ENCODE measurements at places on chromosomes 7 and 10. TPM values are rescaled to one million over a fixed set of nuclear protein-coding genes. Genes with fewer than 3 reads are reported as not detected.
A peak's percentile ranks its signal among the peaks of the same experiment; 100 is the strongest.

LAMB4 gene
- 0.27 TPM for total RNA-seq

INSIG1 gene
- 232 TPM for total RNA-seq

EN2 gene
- total RNA-seq: not detected

CYP2W1 gene
- total RNA-seq: 4.5 TPM

RARRES2 gene
- 122 TPM for total RNA-seq

PAX2 gene
- total RNA-seq: not detected

GOLGA7B gene
- total RNA-seq: 0.22 TPM

ITGB8 gene
- 8.1 TPM for total RNA-seq

MEST gene
- total RNA-seq: 28.2 TPM

GRCh38 chr7:29588900-29589696, 25.5 kb downstream of the PRR15 start:
- peak; percentile 77 for DNase-seq
- H3K4me1 ChIP-seq: peaks cover 4% of the 10 kb centered on the region
- H3K27me3 ChIP-seq: no peaks in the 10 kb centered on the region

DNA sequence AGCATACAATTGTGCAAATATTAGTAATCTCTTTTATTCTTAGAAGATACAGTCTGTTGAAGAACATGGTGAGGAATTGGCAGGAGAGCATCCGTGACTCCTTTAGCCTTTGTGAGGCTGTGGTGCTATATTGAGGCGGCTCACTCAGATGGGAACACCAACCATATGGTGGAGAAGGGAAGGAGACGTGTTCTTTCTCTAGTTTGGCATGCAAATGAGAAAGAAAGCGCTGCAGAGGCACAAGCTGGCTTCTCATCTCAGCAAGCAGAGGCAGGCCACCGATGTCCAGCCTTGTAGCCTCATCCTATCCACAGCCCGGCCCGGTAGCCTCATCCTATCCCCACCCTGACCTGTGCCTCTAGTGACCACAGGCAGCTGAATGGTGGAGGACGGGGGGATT, 288.3 kb downstream of the CAMK1D start:
- H3K27me3 ChIP-seq: no peaks in the 10 kb centered on the region
- no peak overlapping the region for H3K4me3 ChIP-seq
- H3K36me3 ChIP-seq: no peaks in the 10 kb centered on the region
- no peak for DNase-seq

- H3K27me3 ChIP-seq: no peaks in the 10 kb centered on the region
- no peak for DNase-seq
- no peaks in the 10 kb centered on the region for H3K36me3 ChIP-seq
- H3K4me3 ChIP-seq: no peak overlapping the region
These were observed 332.7 kb upstream of the LRGUK start for GRCh38 chr7:133794479-133794878.

DNA sequence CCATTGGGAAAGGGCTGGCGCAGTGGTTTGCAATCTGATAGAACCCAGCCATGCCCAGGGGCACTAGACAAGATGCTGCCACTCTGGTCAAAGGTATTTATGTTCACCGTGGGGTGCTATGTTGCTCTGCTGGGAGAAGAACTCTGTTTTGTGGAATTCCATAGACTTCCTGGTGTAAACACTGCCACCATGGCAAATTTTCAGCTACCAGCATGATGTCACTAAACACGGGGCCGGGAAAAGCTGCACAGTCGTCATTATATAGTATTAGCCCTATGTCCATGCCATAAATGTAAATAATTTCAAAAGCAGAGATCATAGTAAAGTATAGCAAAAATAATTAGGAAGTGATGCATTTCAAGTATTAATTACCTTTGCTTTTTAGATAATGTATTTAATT, 500.6 kb downstream of the PARD3 start:
- no peaks in the 10 kb centered on the region for H3K36me3 ChIP-seq
- no peak for DNase-seq
- H3K27ac ChIP-seq: no peak overlapping the region

DNA sequence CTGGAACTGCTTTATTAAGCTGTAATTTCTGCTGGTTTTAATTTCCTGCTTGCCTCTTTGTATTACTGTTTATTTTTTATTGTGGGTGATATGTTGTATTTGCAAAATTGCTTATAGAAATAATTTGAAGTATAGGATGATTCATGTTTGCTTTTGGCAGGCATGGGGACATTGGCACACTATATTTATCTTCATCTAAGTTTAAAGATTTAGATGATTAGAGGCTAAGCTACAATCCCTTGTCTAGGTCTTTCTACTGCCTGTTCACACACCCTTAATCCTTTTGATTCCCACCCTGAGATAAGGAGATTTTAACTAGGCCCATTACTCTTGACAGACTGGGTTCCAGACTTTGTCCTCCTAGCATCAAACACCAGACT, 182.8 kb upstream of the KAT6B start:
- H3K36me3 ChIP-seq: no peaks in the 10 kb centered on the region
- no peak overlapping the region for H3K27ac ChIP-seq
- no peak overlapping the region for H3K4me3 ChIP-seq
- no peak for DNase-seq

GRCh38 chr7:36906448-36906847, 182.2 kb upstream of the AOAH start:
- DNase-seq: no peak
- H3K27ac ChIP-seq: no peak overlapping the region

- no peaks in the 10 kb centered on the region for H3K36me3 ChIP-seq
- H3K27ac ChIP-seq: no peak overlapping the region
- no peaks in the 10 kb centered on the region for H3K4me1 ChIP-seq
- no peak overlapping the region for H3K4me3 ChIP-seq
- H3K27me3 ChIP-seq: no peaks in the 10 kb centered on the region
These were observed 53.5 kb upstream of the APBB1IP start for GRCh38 chr10:26384600-26384999.

- peak; percentile 44 for DNase-seq
- H3K27ac ChIP-seq: no peak overlapping the region
- no peaks in the 10 kb centered on the region for H3K27me3 ChIP-seq
- H3K4me1 ChIP-seq: no peaks in the 10 kb centered on the region
- no peak overlapping the region for H3K4me3 ChIP-seq
- no peaks in the 10 kb centered on the region for H3K36me3 ChIP-seq
These were observed 138.0 kb upstream of the MTPN start for GRCh38 chr7:136114966-136115762.

DNA sequence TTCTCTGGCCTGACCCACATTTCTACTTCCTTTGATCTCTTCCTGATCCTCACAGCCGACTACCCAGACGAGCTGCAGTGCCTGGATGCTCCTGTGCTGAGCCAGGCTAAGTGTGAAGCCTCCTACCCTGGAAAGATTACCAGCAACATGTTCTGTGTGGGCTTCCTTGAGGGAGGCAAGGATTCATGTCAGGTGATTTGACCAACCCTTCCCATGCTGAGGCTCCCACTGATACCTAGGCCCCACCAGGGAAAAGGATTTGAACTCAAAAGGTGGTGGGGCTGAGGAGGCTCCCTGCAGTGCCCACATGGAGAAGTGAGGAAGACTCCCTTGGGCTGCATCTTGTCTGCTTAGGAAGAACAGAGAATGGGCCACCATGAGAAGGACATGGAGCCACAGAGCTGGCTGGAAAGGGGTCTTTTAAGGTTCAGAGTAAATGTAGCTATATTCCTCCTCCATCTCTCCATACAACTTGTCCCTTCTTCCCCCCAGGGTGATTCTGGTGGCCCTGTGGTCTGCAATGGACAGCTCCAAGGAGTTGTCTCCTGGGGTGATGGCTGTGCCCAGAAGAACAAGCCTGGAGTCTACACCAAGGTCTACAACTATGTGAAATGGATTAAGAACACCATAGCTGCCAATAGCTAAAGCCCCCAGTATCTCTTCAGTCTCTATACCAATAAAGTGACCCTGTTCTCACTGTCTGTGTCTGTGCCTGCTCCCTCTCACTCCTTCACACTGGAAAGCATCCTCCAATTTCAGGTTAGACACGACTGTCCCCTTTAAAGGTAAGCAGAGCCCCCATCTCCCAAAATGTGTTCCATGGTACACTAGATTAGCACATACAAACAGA, 3.3 kb downstream of the PRSS1 start:
- no peaks in the 10 kb centered on the region for H3K36me3 ChIP-seq
- DNase-seq: no peak
- H3K27me3 ChIP-seq: no peaks in the 10 kb centered on the region
- no peak overlapping the region for H3K27ac ChIP-seq
- no peaks in the 10 kb centered on the region for H3K4me1 ChIP-seq

- H3K4me1 ChIP-seq: no peaks in the 10 kb centered on the region
- H3K27me3 ChIP-seq: no peaks in the 10 kb centered on the region
- no peak overlapping the region for H3K27ac ChIP-seq
- H3K36me3 ChIP-seq: no peaks in the 10 kb centered on the region
These were observed 64.3 kb upstream of the MDFIC start for GRCh38 chr7:114857605-114858004.

- no peak overlapping the region for H3K27ac ChIP-seq
- H3K36me3 ChIP-seq: no peaks in the 10 kb centered on the region
- no peaks in the 10 kb centered on the region for H3K27me3 ChIP-seq
- DNase-seq: no peak
- H3K4me3 ChIP-seq: no peak overlapping the region
These were observed 46.0 kb downstream of the MINPP1 start for GRCh38 chr10:87550741-87551140.

DNA sequence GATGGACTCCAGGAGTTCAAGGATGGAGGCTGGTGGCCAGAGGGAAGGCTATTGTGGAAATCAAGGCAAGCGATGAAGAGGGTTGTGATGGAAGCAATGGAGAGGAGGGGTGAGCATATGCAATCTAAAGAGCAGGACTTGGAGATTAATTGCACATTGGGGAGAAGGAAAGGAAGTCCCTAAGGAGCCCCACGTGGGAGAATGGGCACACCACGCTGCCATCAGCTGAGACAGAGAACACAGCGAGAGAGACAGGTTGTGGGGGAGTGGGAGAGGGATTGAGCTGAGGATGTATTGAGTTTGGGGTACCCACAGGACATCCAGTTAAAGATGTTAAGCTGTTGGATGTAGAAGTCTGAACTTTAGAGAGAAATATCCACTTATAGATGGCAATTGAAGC, 73.6 kb downstream of the TMEM178B start:
- no peak for DNase-seq
- H3K27me3 ChIP-seq: no peaks in the 10 kb centered on the region
- no peak overlapping the region for H3K4me3 ChIP-seq
- no peaks in the 10 kb centered on the region for H3K4me1 ChIP-seq

GRCh38 chr7:112981966-112982365, 104.7 kb downstream of the GPR85 start:
- H3K4me3 ChIP-seq: no peak overlapping the region
- DNase-seq: no peak
- no peaks in the 10 kb centered on the region for H3K27me3 ChIP-seq
- no peaks in the 10 kb centered on the region for H3K36me3 ChIP-seq
- no peak overlapping the region for H3K27ac ChIP-seq

DNA sequence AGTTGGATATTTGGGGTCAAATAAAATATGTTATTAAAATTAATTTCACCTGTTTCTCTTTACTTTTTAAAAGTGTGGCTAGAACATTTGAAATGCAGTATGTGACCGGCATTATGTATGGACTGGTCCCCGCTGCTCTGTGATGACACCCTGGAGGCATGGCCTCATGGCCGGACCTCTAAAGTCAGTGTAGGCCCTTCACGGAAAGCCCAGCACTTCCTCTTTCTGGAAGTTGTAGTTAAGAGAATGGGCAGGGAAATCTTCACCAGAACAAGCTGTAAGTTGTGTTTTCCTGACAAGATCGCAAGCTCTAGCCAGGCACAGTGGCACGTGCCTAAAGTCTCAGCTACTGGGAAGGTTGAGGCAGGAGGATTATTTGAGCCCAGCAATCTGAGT, 38.3 kb upstream of the SRGN start:
- peak overlapping the region; percentile 44 for H3K27ac ChIP-seq
- H3K4me3 ChIP-seq: no peak overlapping the region
- DNase-seq: no peak
- no peaks in the 10 kb centered on the region for H3K36me3 ChIP-seq
- H3K4me1 ChIP-seq: no peaks in the 10 kb centered on the region

DNA sequence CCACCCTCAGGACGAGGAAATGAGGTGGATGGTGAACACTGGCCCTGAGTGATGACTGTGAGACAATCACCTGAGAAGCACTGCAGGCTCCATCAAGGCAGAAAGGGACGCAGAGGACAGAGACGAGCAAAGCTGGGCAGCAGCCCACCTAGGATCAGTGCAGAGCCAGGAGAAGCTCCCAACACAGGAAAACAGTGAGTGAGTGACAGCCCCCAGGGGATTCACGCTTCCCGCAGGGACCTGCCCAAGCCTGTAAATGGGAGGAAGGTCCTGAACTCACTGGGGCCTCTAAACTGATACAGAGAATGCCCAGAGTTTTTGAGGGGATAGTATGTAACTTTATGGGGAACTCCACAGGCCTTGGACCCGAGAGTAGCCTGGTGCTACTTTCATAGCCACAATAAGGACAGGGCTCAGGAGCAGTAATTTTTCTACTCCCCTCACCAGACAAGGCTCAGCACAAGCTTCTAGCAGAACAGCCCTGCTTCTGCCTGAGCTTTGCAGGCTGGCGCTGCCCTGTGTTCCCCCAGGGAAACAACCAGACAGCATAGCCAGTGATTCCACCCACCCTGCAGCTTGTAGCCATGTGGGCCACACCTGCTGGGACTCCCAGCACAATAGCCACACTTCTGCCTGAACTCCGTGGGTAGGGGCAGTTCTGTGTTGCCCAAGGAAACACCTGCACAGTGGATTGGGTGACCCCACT, 708.4 kb downstream of the POM121L12 start:
- no peak overlapping the region for H3K4me3 ChIP-seq
- H3K36me3 ChIP-seq: no peaks in the 10 kb centered on the region
- H3K4me1 ChIP-seq: no peaks in the 10 kb centered on the region
- no peak for DNase-seq

- no peak for DNase-seq
- H3K27ac ChIP-seq: no peak overlapping the region
- H3K4me3 ChIP-seq: no peak overlapping the region
- no peaks in the 10 kb centered on the region for H3K27me3 ChIP-seq
- no peaks in the 10 kb centered on the region for H3K36me3 ChIP-seq
These were observed 32.3 kb downstream of the CALD1 start for GRCh38 chr7:134811765-134812164.

GRCh38 chr10:72784551-72785351, 92.8 kb downstream of the MCU start:
- no peaks in the 10 kb centered on the region for H3K4me1 ChIP-seq
- no peak overlapping the region for H3K4me3 ChIP-seq

Data from colonic mucosa (tissue), 4 donors.